ENCODE measurements at places on chromosomes 7 and 10.

DNA sequence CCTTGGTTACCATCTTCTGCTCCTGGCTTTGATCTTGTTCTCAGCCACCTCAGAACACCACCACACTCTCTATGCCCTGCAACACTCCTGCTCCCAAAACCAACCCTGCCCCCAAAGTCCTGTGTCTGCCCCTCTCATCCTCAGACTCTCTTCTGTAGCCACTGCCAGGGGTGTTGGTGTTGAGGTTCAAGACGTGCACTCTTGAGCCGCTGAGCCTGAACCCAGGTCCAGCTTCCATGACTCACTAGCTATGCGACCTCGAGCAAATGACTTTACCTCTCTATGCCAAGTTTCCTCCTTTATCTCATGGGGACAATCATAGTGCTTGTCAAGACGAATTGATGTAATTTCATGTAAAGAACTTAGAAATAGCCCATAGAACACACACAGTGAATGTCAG lies 840 bp upstream of the ATP6V0A4 start:
- no peak for DNase-seq

DNA sequence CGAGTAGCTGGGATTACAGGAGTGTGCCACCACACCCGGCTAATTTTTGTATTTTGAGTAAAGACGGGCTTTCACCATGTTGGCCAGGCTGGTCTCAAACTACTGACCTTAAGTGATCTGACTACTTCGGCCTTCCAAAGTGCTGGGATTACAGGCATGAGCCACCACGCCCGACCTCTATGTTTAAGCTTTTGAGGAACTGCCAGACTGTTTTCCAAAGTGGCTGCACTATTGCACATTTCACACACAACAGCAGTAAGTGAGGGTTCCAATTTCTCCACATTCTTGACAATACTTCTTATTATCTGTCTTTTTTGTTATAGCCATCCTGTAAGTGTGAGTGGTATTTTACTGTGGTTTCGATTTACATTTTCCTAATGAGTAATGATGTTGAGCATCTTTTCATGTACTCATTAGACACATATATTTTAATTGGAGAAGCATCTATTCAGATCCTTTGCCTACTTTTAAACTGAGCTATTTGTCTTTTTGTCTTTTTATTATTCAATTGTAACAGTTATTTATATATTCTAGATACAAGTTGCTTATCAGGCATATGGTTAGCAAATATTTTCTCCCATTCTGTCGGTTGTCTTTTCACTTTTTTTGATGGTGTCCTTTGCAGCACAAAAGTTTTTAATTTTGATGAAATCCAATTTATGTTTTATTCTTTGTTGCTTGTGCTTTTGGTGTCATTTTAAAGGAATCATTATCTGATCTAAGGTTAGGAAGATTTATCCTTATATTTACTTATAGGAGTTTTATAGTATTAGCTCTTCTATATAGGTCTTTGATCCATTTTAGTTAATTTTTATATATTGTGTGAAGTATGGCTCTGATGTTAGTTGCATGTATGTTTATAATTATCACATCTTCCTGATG lies 12.8 kb upstream of the IRF5 start:
- DNase-seq = no peak

DNA sequence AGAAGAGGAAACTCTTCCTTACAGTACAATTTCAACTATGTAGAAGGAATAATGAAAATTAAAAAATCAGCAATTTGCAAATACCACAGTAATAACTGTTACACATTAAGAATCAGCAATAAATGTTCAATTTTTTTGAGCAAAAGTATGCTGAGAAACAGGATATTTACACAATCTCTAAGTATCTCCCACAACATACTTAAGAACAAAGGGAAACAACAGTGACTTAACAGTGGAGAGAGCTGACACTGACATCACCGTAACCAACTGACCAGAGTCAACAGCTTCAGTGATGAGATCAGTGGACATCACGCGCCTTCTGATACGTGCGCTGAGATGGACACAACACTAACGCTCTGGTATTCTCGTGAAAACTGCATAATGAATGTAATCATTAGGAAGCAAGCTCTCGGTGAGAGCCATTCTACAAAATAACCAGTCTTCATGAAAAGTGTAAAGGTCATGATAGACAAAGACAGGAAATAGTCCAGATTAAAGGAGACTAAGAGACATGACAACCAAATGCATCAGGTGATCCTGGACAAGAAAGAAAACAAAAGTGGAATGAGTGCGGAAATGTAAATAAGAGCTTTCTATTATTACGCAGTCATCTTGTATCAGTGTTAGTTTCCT lies 82.6 kb downstream of the PIP4K2A start:
- no peak for DNase-seq

DNA sequence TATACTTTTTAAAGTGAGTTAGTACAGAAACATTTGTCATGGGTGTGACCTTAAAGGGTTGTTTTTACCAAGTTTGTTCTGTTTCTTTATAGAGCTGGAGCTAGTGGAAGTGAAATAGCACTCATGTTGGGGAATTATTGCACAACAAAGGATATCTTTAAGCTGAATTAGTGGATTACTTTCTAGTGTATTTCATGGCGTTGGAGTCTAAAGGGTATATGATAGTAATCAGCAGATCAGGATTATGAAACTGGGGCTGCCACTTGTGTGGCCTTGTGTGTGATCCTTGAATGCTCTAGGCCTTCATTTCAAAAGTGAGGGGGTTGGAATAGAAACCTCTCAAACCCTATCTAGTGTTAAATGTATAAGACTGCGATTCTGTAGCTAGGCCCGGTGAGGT lies 123.6 kb downstream of the LYZL1 start:
- DNase-seq = no peak

DNA sequence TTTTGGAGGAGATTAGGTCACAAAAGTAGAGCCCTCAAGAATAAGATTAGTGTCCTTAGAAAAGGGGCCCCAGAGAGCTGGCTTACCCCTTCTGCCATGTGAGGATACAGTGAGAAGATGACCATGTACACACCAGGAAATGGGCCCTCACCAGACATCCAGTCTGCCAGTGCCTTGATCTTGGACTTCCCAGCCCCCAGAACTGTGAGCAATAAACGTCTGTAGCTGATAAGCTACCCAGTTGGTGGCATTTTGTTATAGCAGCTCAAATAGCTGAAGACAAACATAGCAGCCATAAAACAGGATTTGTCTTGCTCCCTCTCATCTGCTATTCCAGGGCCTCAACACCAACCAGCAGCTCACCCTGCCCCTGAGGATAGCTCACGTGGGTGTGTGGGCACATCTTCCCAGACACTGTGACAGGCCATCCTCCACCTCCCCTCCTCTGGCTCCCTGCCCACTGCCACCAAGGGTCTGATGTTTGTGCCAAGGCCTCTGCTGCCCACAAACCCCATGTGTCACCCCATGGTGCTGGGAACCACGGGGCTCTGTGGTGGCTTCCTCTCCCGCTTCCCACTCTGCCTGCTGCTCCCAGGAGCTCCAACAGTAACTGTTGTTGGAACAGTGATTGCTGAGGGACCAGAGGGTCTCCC lies 252.4 kb downstream of the USP6NL start:
- DNase-seq = no peak

DNA sequence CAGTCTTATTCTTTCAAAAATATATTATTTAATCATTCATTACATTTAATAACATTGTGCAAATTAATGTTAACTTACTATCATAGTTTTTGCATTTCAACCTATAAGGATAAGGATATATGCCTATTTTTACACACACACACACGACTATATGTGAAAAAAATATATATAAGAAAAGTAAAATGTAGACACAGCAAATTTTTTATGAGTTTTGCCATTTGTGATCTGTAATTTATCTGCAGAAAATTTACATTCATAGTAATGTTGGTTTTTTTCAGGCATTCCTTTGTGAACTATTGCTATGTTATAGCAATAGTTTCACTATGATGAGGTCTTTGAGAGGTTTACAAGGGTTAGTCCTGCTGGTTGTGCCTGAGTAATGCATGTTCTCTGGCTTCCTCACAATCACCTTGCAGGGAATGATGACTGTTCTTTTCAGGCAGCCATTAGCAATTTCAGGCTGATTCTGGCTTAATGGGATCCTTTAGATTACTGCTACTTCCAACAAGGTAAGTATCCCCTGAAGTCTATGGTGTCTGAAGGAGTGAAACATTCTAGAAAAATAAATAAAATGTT lies 183.7 kb upstream of the CDK1 start:
- DNase-seq = no peak

GRCh38 chr7:54330216-54330800 lies 211.9 kb upstream of the VSTM2A start:
- DNase-seq = no peak

DNA sequence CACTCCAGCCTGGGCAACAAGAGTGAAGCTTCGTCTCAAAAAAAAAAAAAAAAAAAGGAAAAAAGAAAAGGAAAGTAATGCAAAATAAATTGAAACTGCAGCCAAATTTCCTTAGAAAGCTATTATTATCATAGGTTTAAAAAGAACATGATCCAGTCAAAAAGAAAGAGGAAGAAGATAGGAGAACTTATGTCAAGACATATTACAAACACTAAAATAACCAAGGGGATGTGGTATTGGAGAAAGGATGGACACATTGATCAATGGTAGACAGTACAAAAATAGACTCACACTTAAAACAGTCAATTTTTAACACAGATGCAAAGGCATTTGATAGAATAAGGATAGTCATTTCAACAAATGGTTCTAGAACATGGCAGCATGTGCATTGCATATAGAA lies 27.3 kb upstream of the PFKP start:
- no peak for DNase-seq

DNA sequence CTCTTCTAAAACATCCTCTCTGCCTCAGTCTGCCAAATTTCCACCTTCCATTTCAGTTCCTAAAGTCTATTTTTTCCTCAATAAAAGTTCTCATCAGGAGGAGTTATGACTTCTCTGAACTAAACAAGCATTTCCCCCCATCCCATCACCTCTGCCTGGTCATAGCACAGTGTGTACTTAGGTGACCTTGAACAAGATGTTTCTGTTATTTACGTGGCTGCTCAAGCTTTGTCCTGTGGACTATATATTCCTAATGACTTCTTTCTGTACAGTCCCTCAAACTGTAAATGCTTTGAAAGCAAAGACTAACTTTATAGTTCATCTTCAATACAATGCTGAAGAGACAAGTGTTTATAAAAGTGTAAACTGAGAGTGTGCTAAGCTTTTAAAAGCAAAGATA lies 166.9 kb downstream of the CPEB3 start:
- DNase-seq = no peak

DNA sequence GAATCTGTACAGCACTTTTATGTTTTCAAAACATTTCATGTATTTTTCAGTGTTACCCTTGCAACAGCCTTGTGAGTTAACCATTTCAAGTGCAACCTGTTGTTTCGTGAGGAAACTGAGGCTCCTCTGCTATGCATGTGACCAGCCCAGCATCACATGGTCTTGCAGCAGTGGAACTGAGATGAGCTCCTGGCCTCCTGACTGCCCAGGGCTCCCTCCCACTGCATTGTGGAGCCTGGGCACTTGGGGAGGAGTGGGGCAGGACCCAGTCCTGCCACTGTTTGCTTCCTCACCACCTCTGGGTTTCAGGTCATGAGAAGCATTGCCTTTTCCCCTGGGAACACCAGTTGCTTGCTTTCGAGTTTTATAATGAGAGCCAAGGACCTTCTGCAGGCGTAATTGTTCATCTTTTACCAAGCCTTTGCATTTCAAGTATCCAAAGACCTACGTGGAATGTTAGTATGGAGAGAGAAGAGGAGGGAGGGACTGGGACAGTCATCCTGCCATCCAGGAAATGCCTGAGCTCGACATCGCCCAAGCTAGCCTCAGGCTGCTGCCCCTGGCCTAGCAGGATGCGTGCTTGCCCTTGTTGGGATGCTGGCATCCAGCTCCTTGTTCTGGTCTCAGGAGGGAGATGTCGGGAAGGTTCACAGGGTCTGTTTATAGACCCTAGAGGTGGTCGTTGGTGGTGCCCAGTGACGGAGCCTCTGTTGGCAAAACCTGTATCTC lies 32.3 kb upstream of the BHLHA15 start:
- DNase-seq = no peak

DNA sequence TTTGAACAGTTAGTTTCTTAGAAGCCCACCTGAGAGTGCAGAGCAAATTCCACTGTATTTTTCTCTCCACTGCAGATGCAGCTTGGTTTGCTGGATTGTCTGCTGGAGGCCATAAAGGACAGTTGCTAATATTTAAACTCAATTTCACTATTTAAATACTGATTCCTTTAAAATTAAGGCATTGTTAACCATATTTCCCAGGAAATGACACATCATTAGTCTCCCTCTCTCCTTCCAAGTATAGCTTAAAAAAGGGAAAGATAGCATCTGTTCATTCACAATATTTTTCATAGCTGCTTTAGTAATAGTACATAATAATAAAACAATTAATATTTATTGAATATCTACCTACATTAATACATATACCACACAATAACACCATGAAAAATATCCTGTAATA lies 252.9 kb downstream of the HGF start:
- no peak for DNase-seq

DNA sequence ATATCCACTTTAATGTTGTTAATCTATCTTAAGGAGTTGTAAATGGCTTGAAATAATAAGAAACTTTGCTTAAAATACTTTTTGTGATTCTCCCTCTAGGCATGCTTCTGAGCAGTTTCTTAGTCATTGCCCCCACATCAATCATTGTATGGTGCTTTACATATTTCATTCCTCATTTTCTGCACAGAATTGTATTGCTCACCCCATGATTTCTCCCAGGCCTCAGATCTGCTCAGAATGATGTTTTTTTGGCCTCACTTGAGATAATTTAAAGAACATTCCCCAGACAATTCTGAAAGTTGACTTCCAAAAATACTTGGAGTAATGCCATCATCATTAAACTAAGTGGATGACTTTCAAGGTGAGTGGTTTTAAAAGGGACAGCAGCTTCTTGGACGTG lies 82.1 kb upstream of the PRPS1L1 start:
- DNase-seq = no peak

GRCh38 chr7:125934955-125935354 lies 1005.3 kb upstream of the POT1 start:
- no peak for DNase-seq
